Fibroblast of skin of left biceps (primary cell): ENCODE measurements at places on chromosomes 6 and 20.

DNA sequence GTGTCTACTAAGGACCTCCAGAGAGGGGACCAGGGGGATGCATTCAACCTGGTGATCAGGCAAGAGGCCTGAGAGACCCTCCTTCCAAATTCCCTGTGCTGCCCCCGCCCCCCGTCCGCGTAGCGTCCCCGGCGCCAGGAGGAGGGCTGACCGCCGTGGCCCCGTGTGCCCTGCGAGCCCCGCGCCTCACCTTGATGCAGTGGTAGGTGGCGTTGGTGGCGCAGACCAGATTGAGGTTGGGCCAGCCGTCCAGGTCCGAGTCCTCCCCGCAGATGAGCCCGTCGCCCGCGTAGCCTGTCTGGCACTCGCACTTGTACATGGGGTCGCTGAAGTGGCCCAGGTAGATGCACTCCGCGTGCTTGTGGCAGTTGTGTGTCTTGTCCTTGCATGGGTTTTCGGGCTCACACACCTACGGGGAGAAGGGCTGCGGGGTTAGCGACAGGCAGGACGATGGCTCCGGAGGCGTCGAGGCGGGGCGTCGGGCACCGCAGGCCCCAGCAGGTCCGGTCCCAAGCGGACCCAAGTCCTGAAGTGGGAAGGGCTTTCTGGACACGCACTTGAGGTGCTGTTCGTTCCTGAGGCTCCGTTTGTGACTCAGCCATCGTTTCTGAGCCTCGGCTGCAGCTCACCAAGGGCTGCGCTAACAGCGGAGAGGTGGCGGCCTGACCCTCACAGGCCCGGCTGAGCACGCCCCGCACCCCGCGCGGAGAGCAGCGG is 21.7 kb downstream of the THBS2 start:
- DNase-seq = no peak

DNA sequence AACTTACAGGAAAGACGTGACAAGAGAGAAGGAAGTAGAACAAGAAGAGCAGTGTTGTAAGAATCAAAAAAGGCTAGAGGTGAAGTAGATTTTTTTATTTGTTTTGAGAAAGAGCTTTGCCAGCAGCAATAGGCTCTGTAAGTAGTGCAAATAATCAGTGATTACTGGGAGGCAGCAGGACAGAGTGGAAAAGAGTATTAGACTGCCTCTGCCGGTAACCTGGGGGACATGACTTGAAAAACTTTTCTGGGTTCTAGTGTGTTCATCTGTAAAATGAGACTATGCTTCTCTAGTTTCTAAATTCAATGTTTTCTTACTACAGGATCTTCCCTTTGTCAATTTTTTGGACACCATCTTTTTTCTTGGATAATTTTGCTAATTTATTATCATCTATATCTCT is 5.8 kb upstream of the IRAK1BP1 start:
- no peak for DNase-seq

DNA sequence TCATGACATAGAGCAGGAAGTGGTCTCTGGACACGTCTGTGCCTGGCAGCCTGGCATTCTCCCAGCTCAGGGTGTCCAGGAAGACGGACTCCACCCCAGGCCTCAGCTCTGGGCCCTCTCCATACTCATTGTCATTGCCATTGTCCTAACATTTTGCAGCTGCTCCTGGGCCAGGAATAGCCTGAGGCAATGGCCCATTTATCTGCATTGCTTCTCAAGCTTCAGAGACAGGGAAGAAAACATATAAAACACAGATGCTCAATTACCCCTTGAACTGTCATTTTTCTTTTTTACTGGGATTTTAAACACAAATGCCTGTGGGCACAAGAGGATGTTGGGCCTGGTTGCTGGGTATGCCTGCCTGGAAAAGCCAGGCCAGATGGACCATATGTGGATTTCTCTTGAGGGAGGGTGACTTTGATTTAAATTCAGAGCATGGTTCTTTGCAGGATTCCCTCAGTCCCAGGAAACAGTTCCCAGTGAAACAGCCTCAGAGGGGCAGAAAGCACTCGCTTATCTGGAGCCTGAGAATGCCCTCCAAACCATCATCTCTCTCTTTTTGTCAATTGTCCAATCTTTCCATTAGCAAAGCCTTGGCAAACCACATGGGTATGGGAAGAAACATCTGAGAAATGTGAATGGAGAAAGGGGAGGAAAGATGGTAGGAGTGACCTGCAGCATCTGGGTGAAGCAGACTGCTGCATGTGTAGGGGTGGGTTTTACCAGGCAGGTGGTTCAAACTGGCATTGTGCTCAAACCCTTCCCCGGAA is 17.9 kb downstream of the LAMP5 start:
- no peak for DNase-seq

DNA sequence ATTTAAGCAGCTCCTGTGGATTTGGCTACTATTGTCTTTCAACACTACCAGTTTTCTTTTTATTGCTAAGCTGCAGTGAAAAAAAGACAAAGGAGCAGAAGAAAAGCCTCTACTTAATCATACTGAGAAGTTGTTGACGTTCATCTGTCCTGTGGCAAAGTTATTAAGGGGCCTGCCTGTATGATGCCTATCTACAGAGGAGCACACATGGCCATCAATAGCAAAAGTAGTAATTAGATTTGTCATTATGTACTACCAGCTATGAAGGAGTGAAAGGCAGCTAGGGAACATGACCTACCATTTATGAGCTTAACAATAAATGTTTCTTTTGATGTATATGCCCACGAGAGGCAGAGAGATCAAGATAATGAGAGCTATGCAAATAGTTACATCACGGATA is 620.9 kb downstream of the PHF3 start:
- DNase-seq = no peak

- no peak for DNase-seq
Measured at GRCh38 chr6:78607189-78607588, 260.2 kb upstream of the IRAK1BP1 start.

- DNase-seq = peak; percentile 76
Measured at GRCh38 chr6:146357578-146358430, 185.8 kb upstream of the RAB32 start.

DNA sequence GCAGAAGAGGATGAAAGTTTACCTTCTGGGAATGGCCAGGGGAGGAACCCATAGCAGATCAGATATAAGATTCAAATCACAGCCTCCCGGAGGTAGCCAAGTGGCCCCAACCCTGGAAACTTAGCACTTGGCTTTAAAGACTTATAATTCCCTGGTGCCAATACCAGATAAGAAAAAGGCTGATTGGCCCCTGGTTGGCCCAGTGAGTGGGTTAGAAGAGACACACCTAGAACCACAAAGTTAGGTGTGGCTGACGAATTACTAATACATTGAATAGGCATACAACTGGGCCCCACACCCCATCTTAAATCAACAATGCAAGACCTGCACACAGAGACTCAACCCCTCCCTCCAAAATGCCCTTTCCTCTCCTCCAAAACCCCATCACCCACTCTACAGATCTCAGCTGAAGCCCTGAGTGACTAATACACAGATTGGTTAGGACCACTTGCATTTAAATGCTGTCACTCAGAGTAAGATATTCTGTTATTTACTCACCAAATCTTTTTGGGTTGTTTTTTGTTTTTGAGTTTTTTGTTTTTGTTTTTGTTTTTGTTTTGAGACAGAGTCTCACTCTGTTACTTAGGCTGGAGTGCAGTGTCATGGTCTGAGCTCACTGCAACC is 315.4 kb upstream of the JARID2 start:
- no peak for DNase-seq

- no peak for DNase-seq
Measured at GRCh38 chr20:53016071-53016470, 43.9 kb downstream of the TSHZ2 start.

- DNase-seq = no peak
Measured at GRCh38 chr20:53870426-53871315, 199.7 kb downstream of the BCAS1 start.

DNA sequence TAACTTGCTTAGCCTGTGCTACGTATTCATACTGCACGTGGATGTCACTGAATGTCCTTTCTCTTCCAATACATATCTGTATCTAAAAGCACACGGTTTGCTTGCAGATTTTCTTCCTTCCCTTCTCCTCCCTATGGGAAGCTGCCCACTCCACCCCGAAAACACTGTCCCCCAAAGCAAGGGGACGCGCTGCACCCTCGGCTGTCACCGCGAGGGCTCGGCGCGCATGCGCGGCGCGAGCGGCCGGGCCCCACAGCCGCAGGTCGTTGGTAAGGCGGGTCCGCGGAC is 659 bp downstream of the TMX4 start:
- DNase-seq = no peak

DNA sequence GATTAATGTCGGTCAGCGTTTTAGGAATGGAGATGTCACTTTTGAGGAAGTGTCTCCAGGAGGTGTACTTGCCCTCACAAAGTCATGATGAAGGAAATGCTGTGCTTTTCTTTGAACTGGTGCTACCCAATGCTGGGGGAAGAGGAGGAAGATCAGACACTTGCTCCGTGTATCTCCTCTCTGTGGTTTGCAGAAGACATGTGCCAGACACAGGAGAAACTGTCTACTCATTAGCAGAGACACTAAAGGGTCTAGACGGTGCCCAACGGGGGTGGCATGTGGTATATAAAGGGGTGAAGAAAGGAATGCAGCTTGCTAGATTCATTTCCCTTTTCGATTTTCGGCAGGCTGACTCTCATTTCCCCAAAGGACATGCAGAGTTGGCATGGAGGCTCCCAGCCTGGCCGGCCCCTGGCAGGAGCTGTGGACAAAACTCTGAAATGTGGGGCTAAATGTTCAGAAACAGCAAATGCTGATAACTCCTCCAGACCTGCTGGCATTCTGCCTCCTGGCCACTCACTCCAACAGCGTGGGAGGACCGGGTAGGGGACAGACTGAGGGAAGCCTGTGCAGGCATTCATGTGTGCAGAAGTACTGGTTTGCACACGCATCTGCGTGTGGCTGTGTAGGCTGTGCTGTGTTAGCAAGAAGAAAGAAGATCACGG is 59.6 kb upstream of the QKI start:
- DNase-seq = no peak

DNA sequence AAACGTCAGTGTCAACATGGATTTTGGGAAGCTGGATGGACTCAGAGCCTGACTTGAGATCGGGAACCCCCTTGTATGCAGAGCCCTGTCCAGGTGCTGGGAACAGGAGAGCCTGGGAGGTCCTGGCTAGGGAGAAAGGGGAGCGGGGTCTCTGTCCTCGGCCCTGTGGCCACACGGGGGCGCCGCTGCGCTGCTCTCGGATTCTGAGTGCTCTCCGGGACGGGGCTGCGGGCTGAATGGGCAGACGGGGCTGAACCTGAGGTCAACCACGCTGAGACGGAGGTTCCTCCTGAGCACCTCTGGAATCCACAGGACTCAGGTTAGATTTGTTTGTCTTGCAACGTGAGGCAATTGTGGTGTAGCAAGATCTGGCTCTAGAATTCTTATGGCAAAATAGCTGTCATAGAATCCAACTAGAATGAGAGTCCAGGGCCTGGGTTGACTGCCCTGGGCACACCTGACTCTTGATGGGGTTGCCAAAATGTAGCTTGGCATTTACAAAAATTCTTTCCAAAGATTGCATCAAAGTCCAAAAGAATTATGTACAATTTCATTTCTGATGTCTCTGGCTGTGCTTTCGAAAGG is 20.6 kb upstream of the HLA-F start:
- no peak for DNase-seq

DNA sequence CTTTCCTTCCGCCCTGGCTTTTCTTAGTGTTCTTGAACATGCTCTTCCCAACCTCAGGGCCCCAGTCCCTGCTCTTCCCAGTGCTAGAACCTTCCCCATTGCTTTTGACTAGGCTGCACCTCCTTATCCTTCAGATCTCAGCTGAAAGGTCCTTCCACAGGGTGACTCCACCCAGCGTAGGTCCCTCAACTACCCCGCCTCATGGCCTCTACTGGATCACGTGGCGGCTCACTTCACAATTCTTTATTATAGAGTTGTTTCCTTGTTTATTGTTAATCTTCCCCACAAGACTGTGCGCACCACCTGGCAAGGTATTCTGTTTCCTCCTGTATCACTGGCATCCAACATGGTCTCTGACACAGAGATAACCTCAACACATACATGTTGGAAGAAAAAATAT is 31.2 kb downstream of the TTLL9 start:
- DNase-seq = no peak

GRCh38 chr6:138869398-138869797 is 73.5 kb downstream of the ECT2L start:
- DNase-seq = no peak

GRCh38 chr20:61692479-61692878 is 373.2 kb downstream of the TAF4 start:
- DNase-seq = peak; percentile 28

GRCh38 chr6:87936065-87936464 is 111.6 kb upstream of the SPACA1 start:
- DNase-seq = no peak

- DNase-seq = no peak
Measured at GRCh38 chr6:37236921-37237320, 20.7 kb upstream of the TBC1D22B start.

DNA sequence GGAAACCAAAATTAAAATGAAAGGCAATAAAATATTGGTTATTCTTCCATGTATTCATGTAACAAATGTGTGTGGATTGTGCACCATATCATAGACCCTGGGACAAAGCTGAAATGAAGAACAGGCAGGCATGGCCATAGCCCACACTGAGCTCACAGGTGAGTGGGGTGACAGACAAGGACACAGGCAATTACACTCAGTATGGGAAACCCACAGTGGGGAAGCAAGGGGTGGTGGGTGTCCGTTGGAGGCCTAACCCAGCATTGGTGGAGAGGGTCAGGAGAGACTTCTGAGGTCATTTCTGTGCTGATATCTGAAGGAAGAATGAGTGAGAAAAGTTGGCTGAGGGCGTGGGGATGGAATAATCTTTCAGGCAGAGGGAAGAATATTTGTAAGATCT is 47.6 kb upstream of the MAP3K4 start:
- DNase-seq = no peak

- DNase-seq = no peak
Measured at GRCh38 chr20:23634985-23635767, 2.6 kb downstream of the CST3 start.

DNA sequence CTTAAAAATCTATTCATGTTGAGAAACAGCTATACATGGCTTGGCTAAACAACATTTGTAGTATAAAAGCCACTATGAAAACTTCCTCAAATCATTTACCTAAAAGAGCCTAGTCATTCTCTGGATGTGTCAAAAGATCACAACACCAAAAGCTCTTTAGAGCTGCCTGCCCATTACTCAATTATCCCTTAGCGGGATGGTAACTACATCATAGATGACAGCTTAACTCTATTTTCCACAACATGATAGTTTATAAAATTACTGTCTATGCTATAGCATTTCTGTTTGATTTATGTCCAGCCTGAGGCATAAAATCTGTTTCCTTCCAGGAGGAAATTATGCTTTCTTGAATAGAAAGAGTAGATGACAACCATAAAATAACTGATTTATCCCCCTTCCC is 777.6 kb upstream of the HS3ST5 start:
- DNase-seq = no peak

- DNase-seq = peak; percentile 99
Measured at GRCh38 chr6:78598966-78599365, 268.4 kb upstream of the IRAK1BP1 start.
